ENCODE measurements at places on chromosomes 11 and 22.
A peak's percentile ranks its signal among the peaks of the same experiment; 100 is the strongest.

GRCh38 chr11:267491-267994, 10.7 kb upstream of the NLRP6 start:
- peak; percentile 62 for DNase-seq

DNA sequence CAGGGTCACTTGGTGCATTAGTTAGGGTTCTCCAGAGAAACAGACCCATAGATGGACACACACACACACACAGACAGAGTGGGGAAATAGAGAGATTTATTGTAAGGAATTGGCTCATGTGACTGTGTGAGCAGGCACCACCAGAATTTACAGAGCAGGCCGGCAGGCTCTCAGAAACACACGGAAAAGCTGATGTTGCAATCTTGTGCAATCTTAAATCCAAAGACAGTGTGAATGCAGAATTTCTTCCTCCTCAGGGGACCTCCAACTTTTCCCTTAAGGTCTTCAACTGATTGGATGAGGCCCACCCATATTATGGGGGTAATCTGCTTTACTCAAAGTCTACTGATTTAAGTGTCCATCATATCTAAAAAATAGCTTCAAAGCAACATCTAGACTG, 49.8 kb downstream of the APIP start:
- DNase-seq, result no peak

GRCh38 chr11:86688398-86689179, 16.2 kb upstream of the ME3 start:
- no peak for DNase-seq

DNA sequence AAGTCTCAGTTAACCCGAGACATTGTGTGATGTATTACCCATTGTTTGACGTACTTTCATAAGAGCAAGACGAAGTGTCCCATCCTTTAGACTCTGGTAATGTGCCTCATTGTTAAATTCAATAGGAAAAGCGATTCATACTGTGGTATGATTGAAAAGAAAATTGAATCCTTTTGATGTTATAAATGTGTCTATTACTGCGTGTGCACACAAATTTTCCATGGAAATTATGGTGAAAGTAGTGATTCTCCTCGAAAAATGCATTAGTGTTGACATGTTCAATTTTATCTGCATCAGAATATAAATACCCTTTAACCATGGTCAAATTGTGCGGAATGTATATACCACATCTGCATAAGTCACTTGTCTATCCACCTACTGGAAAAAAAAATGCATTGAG, 386.8 kb downstream of the INSC start:
- no peak for DNase-seq

DNA sequence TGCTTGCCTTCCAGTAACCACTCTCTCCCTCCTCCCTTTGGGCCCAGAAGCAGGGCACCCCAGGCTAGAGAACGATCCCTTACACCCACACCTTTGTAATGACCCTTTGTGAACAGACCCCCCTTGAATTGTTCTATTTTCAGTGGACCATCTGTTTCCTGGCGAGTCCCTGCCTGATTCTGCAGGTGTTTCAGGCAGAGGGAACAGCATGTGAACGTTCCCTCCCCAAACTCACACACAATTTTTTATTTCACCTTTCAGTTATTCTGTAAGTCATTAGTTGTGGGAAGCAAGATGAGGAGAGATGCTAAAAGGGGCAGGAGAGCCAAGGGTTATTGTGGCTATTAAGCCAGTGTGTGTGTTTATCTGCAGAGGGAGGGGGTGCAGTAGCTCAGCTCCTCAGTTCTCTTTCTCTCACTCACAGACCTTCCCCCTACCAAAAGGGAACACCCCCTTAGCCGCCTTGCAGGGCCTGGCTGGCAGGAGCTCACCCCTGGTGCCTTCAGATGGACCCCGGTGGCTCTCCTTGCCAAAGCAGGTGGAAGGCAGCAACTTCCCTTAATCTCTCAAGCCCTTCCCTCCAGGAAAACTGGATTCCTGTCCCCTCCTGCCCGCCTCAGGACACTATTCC, 64.8 kb upstream of the SPON1 start:
- no peak for DNase-seq

- DNase-seq, result no peak
These were observed 7.8 kb upstream of the TMPRSS13 start for GRCh38 chr11:117936973-117937372.

GRCh38 chr11:18563090-18563730, 25.3 kb downstream of the UEVLD start:
- DNase-seq, result no peak

GRCh38 chr22:50118557-50119168, 28.9 kb downstream of the MOV10L1 start:
- no peak for DNase-seq

GRCh38 chr11:33045551-33046255, 6.3 kb downstream of the TCP11L1 start:
- no peak for DNase-seq

DNA sequence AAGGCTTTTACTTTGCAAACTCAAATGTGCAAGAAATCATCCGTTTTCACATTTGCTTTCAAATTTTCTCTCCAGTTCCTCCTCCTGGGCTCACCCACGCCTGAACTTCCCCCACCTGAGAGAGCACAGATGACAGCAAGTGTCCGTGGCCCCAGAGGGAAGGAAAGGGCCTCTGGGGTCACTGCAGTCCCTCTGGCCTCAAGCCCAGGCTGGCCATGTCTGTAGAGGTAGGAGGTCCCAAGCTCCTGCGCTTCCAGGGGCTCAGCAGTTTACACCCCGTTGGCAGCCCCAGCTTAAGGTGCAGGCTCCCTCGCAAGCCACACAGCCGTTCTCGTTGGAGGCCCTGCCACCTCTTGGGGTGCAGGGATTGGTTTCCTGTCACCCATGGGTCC, 40.5 kb upstream of the PRDM11 start:
- peak; percentile 14 for DNase-seq

DNA sequence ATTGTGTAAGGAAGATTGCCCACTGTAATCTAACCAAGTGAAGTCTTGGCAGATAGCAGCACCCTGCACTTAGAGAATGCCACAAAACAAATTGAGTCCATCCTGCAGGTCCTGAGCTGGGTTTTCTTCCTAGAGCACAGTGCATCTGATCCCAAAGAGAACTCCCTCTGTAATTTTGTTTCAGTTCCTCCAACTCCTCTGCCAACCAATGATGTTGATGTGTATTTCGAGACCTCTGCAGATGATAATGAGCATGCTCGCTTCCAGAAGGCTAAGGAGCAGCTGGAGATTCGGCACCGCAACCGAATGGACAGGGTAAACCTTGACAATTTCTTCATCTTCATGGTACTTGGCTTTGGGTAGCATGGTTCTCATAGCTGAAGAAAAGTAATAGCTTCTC, 33.1 kb upstream of the ST14 start:
- no peak for DNase-seq

DNA sequence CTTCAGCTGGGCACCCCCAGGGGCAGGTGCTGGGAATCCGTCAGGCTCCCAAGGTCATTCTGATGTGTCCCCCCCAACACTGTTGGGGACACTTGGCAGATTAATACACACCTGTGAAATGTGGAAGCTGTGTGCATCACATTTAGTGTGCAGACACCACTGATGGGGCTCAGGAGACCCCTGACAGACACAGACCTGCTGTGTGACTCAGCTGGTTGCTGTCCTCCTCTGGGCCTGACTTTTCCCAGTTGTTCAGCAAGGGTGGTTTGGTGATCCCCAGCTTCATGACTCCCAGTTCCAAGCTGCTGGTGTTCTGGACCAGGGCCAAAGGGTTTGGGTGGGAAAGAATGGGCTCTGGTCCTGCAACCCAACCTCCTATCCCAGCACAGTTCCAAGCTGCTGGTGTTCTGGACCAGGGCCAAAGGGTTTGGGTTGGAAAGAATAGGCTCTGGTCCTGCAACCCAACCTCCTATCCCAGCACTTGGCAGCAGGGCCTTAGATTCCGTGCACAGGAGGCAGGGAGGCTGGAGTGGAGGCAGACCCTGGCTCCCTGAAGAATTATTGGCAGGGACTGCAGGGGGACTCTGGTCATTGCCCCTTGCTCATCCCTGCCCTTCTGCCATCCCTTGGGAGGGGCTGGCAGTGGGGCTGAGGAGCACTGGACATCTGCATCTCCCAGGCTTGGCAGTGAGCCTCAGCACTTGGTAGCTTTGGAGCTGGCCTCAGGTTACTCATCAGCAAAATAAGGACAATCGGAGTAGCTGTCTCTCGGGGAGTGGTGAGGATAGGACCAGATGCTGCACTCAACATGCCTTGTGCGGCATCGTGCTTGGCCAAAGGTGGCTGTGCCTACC, 8.4 kb upstream of the OMP start:
- DNase-seq, result no peak

DNA sequence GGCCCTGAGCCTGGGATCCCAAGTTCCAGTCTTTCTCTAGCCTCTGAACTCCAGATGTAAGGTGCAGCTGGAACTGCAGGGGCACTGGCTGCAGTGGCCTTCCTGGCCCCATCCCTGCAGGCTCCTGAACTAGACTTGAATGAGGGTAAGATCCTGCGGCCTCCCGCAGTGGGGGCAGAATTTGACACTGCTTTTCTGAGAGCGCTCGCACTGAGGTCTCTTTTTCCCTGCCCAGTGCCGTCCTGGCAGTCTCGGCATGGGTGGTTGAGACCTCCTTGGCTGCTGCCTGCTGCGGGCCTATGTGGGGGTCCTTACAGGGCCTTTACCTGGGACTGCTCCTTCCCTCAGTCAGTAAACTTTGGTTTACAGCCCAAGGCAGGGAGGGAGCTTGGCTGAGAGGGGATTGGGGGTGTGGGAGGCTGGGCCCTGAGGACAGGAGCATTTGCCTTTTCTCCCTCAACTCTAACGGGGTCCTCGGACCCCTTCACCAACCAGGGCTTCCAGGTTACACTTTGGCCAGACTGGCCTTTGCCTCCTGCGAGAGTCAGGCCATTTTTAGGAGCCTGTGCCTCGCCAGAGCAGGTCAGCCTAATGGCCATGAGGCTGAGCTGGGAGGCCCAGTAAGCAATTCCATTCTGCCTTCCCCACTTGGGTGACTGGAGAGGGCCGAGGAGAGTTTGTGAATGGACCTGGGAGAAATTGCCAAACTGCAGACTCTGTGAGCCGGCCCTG, 35.4 kb downstream of the FAM83F start:
- no peak for DNase-seq

DNA sequence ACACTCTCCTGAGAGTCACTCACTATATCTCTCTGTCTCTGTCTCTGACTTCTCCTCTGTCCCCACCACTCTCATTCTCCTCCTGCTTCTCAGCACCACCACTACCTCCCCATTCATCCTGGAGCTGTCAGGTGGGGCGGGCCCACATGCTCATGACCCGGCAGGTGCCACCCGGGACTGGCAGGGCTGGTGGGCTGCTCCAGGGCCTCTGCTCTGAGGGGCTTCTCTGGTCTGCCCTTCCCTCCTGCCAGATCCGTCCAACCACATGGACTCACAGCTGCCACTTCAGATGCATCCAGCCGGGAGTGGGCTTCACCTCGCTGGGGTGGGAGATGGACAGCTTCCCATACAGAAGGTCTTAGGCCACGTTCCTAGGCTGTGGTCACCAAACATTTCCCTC, 4.8 kb upstream of the EMID1 start:
- DNase-seq, result no peak

DNA sequence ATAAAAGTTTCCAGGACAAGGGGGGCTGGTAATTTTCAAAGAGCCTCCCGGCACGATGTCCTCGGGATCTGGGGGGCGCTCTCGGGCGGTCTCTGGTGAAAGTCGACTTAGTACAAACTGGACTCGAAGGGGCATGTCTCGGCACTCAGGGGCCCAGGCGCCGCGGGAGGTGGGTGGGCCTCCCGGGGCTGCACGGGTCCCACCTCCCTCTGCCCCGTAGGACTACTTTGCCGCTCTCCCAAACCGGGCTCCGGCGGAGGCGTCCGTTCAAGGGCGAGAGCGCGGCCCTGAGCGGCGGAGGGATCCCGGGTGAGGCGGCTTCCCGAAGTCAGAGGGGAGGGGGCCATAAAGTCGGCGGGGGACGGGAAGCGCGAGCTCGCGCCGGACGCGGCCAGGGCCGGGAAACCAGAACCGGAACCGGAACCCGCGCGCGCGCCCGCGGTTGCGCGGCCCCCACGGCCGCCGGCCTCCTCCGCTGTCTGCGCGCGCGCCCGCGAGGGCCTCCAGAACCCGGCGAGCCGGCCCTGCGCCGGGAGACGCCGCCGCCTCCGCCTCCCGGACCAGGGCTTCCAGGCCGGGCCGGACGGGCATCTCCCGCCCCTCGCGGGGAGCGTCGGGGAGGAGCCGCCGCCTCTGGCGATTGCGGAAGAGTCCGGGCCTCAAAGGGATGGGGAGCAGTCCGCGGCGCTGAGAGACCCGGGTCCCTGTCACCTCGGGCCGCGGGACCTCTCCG, at the start of gene ARHGEF12:
Gene ARHGEF12, plus strand, starts transcription at position 506 of the 733 bp plus-strand sequence. CDS start 831 bp downstream, outside the sequence.
- DNase-seq, result peak; percentile 84

- no peak for DNase-seq
These were observed 761.3 kb downstream of the OPCML start for GRCh38 chr11:132770829-132771530.

DNA sequence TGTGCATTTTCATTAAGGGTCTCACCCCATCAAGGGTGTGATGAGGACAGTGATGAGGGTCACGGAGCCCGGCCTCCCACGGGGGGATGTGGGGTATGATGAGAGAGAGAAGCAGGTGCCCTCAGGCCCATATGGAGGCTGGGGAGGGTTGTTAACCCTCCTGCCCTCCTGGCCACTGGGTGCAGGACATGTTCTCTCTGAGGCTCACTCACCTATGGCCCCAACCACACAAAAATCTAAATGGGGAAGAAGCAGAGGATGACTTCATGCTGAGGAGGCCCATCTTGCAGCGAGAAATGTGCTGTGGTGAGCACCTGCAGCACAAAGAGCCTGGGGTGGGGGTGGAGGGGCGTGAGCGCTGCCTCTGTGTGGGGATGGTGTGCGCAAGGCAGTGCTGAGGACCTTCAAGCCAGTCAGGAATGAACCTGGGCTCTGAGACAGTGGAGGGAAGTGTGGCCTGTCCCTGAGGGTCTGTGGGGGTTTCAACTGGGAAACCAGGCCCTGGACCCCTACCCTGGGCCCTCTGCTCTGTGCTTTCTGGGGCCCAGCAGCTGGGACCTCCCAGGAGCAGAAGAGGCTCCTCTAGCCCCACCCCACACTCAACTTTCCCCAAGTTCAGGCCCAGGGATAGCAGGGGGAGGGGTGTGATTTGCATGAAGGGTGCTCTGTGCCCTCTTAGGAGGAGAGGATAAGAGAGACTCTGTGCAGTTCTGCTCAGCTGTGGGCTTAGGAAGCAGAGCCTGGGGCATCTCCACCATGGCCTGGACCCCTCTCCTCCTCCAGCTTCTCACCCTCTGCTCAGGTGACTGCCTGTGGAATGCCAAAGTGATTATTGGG, 43.0 kb upstream of the TOP3B start:
- no peak for DNase-seq

- no peak for DNase-seq
These were observed 90.9 kb downstream of the RRAS2 start for GRCh38 chr11:14267861-14268635.

- no peak for DNase-seq
These were observed 459.9 kb downstream of the OPCML start for GRCh38 chr11:133072378-133072777.

GRCh38 chr11:109747839-109748238, 325.8 kb downstream of the C11orf87 start:
- DNase-seq, result no peak
